ENCODE measurements at places on chromosomes 1 and 21. TPM values are rescaled to one million over a fixed set of nuclear protein-coding genes. Genes with fewer than 3 reads are reported as not detected.
A peak's percentile ranks its signal among the peaks of the same experiment; 100 is the strongest.

DNA sequence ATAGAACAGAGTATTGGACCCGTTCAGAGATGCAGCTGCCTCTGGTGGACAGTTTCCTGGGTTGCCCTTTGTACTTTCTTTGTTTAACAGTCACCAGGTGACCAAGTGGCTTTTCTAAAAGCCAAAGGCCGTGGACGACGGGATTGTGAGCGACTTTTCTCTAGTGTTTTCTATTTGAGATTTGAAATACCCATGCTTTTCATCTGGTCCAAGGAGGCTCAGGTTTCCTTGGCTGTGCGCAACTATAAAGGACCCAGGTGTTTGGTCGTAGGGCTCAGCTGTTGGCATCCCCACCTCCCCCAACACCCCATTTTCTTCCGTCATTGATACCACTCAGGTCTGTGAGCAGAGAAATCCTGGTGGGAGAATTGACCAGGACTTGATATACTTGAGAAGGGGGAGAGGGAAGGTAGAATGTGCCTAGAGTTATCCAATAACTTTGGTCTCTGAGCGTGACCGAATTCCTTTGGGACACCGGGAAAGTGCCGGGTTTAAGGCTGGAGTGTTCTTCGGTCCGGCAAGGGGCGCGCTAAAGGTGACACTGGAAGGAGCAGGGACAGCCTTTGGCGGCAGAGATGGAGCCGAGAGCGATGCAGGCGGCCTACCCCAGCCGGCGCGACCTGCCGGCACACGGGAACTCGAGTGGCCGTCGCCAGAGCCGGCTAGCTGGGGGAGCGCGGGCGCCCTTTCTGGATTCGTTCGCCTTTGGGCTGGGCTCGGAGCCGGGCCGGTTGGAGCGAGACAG, 83.4 kb upstream of the BMP8A start:
- no peak for DNase-seq

GRCh38 chr1:2556277-2556677, at the start of gene TNFRSF14:
Gene TNFRSF14, plus strand, starts transcription at chr1:2556371. Its CDS starts 294 bp downstream, at chr1:2556665.
- DNase-seq = no peak

DNA sequence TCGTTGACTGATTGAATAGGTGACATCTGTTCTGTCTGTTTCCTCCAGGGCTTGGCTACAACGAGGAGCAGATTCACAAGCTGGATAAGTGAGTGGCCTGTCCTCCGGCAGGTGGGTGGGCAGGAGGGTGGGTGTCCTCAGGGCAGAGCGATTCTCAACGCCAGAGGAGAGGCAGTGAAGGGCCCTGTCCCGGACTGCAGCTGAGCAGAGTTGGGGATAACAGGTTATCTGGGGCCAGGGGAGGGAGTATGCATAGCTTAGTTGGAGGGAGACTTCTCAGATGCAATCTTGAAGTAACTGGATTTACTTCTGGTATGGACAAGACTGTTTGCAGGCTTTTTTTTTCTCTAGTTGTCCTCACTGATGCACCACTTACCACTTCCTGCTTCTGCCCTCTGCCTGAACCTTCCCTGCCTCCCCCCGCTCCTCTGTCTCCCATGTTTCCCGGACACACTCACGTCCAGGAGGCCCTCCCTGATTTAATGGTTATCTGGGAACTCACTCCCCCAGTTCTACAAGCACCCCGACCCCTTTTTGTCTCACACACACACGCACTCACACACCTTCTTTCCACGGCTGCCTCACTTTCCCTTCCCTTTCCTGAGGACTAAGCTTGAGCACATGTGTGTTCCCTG, 16.4 kb upstream of the RASSF5 start:
- DNase-seq = peak; percentile 63

- peak; percentile 93 for DNase-seq
These were observed 261.1 kb downstream of the CAMTA1 start for GRCh38 chr1:7046314-7046713.

DNA sequence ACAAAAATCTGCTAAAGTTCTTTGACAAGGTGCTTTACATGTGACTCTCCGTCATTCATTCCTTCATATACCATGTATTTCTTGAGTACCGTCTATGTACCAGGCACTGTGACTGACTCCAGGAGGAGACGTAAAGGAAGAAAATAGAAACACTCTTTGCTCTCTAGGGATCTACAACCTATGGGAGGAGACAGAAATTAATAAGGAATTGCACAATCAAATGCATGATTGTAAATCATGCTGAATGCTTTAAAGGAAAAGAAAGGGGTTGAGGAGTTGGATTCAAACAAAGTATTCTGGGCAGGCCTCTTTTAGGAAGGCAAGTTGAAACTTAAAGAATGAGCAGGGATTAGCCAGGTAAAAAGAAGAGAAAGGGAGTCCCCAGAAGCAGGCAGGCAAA, 239.1 kb upstream of the FGGY start:
- no peak for DNase-seq

DNA sequence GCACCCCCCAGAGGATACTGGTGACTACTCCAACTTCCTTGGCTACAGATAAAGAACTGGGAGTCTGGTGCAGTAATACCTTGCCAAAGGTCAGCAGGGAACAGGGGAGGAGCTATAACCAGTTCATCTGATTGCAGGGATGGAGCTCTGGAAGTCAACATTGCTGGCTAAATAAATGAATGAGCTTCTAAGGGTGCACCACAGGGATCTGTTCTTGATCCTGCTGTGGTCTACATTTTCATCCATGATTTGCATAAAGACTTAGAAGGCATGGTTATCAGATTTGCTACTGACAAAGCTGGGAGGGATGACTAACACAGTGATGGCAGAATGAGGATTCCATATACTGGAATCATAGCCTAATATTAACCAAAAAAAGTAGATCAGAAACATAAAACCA, 18.3 kb downstream of the PLEKHA6 start:
- peak; percentile 69 for DNase-seq

DNA sequence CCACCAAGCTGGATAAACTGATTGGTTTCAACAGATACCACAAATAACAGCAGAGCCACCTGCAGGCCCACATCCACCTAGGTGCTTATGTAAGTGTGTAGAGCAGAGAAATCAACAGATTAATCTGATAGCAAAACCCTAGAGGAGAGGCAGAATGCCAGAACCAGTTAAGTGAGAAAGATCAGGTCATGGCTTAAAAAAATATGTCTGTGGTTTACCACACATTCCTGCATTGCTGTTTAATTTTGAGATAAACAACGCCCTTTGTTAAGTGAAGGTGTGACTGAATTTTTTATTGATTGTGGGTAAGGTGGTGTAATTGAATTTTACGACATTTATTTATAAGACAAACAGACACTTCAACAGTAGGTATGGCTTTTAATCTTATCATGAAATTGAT, 21.2 kb downstream of the CRNN start:
- DNase-seq = no peak

ATF3 gene
- 87.6 TPM for total RNA-seq

GRCh38 chr1:165592945-165593823, 37.9 kb upstream of the MGST3 start:
- peak; percentile 34 for DNase-seq

- DNase-seq = no peak
These were observed 5.3 kb downstream of the KRTAP10-1 start for GRCh38 chr21:44534688-44535087.

DNA sequence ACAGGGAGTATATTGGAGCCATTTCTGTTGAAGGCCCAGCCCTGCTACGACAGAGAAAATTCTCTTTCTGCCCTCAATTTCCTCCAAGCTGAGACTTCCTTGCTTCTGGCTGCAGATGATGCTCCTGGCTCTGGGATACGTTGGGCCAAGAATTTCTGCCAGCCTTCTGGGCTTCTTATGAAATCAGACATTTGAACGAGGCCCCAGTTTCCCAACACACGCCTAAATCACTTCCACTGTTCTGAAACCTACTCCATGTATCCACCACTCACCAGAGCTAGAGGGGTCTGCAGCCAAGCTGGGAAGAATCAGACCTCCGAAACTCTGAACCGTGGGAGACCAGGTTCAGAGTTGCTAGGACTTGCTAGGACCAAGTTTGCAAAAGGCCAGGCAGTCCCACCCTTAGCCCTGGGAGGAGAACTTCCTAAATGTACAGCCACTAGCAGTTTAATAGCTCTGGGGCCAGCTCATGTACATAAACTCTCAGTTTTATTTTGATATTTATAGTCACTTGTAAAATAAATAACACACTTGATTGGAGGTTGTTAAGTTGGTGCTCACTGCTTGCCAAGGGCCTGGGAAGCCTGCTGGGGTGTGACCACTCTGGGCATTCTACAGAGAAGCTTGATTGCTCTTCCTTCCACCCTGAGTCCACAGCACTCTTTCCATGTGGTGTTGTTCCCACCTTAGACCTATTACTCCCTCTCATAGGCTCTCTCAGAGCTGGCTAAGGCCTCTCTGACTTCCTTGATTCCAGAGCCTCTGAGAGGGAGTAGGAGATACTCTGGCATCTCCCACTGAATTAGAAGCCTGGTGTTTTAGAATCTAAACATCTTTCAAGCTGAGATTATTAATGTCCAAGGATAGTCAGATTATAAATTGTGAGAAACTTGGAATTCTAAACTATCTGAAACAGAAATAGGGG, 83.4 kb upstream of the TRABD2B start:
- no peak for DNase-seq

UBL4B gene
- total RNA-seq = not detected

- DNase-seq = no peak
These were observed 9.7 kb upstream of the TTLL7 start for GRCh38 chr1:84008631-84009030.

PTPN7 gene
- total RNA-seq = 0.58 TPM

CREB3L4 gene
- 6.1 TPM for total RNA-seq

GRCh38 chr21:44820851-44821250, 3.0 kb upstream of the SUMO3 start:
- DNase-seq = no peak

GRCh38 chr1:64147759-64148158, 55.7 kb upstream of the UBE2U start:
- no peak for DNase-seq

- no peak for DNase-seq
These were observed 15.6 kb downstream of the NKAIN1 start for GRCh38 chr1:31224068-31224467.
